ENCODE measurements at places on chromosomes 12 and 14.

DNA sequence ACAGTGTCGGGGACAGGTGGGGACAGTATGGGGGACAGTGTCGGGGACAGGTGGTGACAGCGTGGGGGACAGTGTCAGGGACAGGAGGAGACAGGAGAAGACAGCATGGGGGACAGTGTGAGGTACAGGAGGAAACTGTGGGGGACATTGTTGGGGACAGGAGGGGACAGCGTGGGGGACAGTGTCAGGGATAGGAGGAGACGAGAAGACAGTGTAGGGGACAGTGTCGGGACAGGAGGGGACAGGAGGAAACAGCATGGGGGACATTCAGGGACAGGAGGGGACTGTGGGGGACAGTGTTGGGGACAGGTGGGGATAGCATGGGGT lies 139.5 kb downstream of the TMEM121 start:
- no peak for DNase-seq

GRCh38 chr12:11539156-11539555 lies 110.3 kb upstream of the ETV6 start:
- no peak for DNase-seq

DNA sequence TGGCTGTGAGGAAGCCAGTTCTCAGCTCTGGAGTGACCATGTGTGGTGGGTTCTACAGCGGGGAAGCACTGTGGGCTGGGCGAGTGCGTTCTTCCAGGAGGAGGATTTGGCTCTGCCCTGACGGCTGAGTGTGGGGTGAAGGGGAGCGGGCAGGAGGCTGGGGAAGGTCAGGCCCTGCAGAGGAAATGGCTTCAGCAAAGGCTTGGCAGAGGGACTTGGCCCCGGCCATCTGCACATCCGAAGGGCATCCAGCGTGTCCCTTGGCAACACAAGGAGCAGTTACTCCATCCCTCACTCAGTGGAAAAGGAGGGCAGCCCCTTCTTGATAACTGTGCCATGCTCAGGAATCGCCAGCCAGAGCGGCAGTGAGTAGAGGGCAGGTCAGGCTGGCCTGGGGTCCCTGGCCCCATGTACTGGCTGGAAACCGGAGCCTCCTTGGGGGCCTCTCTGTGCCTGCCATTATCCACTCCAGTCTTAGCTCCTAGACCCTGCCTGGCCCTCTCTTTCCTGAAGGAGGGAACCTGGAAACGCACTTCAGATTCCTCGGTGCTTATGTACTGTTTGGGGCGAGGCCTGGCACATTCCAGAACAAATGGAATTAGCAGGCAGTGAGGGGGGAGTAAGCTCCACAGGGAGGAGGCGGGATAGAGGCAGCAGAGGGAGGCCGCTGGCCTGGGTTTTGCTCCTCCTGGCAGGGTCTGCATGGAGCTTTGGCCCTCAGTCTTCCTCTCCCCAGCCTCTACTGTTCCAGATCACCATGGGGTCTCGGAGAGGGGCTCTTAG lies 133.6 kb upstream of the NCOR2 start:
- DNase-seq = no peak

DNA sequence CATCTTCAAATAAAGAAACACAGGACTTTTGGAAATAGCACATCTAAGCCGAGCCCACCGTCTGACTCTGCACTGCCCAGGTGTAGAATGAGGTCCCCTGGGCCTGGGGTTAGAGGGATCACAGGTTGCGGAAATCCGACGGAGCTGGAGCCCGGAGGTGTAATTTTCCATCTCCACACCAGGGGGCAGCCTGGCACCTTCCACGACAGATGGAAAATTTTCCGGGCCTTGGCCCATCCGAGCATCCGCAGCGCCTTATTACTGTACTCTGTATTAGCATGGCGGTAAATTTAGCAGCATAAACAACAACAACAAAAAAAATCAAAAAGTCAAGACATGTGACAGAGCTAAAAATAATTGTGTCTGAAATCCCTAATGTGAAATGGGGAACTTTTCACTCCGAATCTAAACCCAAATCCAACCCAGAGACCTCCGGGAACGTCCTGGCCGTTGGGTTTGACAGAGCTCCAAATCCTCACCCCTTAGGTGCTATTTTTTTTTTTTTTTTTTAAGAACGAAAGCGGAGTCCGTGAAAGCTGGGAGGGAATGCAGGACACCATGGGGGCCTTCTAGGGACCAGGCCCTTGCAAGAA lies 93.9 kb downstream of the KSR2 start:
- DNase-seq = peak; percentile 51

GRCh38 chr12:121391619-121392324 lies 8.1 kb upstream of the RNF34 start:
- no peak for DNase-seq

GRCh38 chr14:68929623-68930307 lies 49.3 kb downstream of the ACTN1 start:
- DNase-seq = no peak

GRCh38 chr12:52214421-52214802 lies 18.6 kb upstream of the KRT7 start:
- no peak for DNase-seq

DNA sequence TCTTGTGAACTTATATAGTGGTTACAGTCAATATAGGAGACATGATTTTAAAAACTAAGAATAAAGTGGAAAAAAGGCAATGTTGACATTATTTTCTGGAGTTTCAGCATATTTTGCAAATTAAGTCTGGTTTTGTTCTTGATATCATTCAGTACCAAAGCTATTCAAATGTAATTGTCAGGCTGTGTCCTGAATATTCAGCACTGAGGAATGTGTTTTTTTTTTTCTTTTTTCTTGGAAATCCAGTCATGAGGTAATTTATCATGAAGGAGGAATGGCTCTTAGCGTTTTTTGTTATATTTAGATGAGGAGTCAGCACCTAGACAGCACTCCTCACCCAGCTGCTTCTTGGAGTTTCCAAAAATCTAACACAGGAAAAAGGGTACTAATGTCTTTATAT lies 225.5 kb downstream of the CCDC91 start:
- no peak for DNase-seq

DNA sequence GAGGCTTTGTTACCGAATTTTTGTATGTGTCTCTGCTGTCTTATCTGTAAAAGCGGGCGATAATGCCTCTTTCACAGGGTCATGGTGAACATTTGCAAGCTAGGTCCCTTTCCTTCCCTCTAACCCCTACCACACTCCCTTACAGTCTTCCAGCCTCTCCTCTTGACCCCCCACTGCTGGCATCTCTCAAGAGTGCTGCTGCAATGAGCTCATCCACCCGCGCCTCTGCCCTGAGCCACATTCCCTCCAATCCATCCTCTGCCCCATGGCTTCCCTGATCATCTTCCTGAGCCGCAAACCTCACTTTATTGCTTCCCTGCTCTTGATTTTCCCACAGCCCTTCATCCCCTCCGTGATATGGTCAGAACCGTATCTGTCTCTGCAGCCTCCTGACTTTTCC lies 343.6 kb downstream of the BCL11B start:
- no peak for DNase-seq

DNA sequence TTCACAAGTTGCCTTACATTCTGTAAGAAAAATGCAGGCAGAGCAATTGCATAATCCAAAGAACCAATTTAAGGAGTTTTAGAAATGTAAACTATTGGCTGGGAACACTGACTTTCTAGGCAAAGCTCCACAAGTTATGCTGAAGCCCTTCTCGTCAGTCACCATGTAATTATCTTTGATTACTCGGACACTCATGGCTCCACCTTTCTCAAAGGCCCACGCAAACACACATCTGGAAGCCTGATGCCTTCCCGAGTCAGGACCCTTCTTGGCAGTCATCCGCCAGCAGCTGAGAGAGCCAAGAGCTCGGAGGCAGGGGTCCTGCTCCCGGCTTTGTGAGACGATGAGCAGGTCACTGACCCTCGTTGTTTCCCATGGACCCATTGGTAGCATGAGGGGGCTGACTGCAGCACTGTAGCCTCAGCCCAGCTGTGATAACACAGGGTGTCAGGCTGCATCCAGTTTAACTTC lies 202.2 kb downstream of the TMEM132D start:
- no peak for DNase-seq

- DNase-seq = no peak
These were observed 114.3 kb upstream of the PDZRN4 start for GRCh38 chr12:41073633-41074472.

- DNase-seq = no peak
These were observed 58.4 kb downstream of the PTPN21 start for GRCh38 chr14:88496414-88496813.

GRCh38 chr12:96495155-96495554 lies 5.8 kb downstream of the CFAP54 start:
- DNase-seq = no peak

- DNase-seq = no peak
These were observed 145.8 kb downstream of the GCH1 start for GRCh38 chr14:54756656-54757392.

- no peak for DNase-seq
These were observed 109.7 kb upstream of the MDGA2 start for GRCh38 chr14:47785058-47785457.

- DNase-seq = no peak
These were observed 780.6 kb upstream of the FLRT2 start for GRCh38 chr14:84749191-84749955.

DNA sequence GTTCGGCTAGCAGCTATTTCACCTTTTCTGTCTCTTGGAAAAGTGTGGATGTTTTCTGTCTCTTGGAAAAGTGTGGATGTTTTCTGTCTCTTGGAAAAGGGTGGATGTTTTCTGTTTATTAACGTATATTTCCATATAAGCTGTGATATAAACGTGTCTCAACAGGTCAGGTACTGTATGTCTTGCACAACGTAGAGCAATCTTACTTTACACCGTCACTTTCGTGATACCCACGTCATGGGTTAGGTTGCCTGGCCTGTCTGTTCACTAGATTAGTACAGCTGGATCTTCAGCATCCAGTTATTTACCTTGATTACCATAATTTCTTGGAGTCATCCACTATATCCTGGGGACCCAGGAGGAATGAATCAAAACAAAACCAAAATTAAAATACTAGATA lies 14.1 kb downstream of the CLEC7A start:
- DNase-seq = no peak

DNA sequence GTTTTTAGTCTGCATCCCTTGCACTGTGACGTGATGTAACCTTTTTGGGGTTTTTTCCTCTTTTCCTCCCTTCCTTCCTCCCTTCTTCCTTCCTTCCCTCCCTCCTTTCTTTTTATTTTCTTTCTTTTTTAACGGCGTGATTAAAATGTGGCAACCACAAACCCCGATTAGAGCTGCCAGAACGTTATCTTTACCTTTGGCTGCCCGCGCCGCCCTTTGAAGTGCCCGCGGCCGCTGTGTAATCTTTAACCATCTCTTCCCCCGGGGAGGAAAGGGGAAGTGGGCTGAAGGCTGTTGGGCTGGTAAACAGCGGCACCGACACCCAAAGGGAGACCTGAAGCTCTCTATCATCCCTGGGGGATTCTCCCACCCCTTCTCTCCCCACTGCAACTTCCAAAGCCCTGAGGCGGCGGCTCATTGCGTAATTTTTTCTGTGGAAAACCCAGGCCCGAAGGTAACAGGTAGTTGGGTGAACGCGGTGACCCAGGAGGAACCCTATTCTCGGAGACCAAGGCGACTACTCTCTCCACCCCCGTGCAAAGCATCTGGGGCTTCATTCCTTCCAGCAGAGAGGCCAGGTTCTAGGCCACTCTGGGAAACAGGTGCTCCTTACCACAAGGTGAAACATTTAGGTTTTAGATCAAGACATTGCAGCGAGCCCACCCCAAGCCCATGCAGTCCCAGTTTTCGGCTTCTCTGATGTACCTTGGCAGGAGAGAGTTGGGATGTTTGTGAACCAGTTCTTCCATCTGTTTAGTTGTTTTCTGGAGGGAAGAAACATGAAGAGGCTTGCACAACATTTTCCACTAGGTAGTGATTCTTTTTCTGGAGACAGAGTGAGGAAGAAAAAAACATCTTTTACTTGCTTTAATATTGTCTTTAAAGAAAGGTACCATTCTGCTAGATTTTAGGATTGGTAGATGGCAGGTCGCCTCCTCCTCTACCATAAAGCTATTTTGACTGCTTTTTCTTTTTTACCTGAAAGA lies 1.5 kb downstream of the LGR5 start:
- no peak for DNase-seq

Measured in NCI-H2029 treated with DMSO at 0.1 percent for 48 hours (cell line).